ENCODE measurements at places on chromosomes 6 and 20. TPM values are rescaled to one million over a fixed set of nuclear protein-coding genes. Genes with fewer than 3 reads are reported as not detected.

GRCh38 chr6:19994909-19995308 lies 157.7 kb downstream of the ID4 start:
- DNase-seq, result no peak

- DNase-seq, result no peak
Observed at GRCh38 chr20:47665221-47665991, 119.9 kb downstream of the SULF2 start.

GRCh38 chr6:32110632-32111031 lies 1.5 kb upstream of the TNXB start:
- DNase-seq, result no peak

Gene CD83
- 16.4 TPM for polyA plus RNA-seq

Measured in left renal pelvis (tissue), 4 donors.